ENCODE measurements at places on chromosomes 16 and 17.

- DNase-seq, result peak; percentile 32
These were observed 1.8 kb downstream of the KIAA0513 start for GRCh38 chr16:85029408-85029784.

GRCh38 chr16:54812229-54812628, 118.4 kb upstream of the IRX5 start:
- DNase-seq, result no peak

DNA sequence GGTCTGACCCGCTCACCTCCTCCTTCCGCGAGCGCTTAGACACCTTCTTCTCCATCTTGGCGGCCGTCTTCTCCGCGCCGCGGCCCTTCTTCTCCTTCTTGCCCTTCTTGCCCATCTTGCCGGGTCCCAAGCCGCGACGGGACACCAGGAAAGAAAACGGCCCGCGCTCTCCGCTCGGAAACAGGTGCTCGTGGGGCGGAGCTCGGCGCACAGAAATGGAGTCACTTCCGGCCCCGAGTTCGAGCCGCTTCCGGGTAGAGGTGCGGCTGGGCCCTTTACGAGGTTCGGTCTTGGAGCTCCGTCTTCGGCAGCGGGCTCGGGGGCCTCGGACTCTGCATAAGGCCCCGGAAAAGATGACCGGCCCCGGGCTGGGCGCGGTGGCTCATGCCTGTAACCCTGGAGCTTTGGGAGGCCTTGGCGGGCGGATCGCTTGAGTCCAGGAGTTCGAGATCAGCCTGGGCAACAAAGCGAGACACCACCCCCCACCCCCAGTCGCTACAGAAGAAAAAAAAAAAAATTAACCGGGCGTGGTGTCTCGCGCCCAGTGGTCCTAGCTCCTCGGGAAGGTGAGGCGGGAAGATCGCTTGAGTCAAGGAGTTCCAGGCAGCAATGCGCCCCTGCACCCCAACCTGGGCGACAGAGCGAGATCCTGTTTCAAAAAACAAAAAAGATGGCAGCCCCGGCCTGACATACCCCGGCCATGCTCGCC, at the start of gene KLHDC4:
Gene KLHDC4 (minus strand): TSS at position 211 of the 709 bp plus-strand sequence. CDS start 96 bp downstream, at position 115.
- DNase-seq, result peak; percentile 88

GRCh38 chr16:49835161-49835777, 20.6 kb downstream of the ZNF423 start:
- no peak for DNase-seq

DNA sequence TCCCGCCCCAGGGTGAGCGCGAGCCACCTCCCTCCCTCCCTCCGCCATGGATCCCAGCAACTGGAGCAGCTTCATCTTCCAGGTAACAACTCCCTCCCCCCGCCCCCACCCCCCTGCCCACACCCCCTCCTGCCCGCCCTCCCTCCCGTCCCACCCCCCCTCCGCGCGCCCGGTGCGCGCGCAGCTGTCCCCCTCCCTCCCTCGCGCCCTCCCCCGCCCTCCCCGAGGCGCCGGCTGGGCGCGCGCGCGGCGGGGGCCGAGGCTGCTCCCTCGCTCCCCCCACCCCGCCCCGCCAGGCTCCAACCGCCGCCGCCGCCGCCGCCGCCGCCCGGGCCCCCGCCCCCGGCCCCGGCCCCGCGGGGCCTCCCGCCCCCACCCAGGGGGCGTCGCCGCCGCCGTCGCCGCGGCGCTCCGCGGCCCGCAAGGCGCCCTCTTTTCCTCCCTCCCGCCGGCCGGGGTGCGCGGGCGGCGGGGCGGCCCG, at the start of gene MAZ:
Gene MAZ (plus strand): TSS at position 431 of the 481 bp plus-strand sequence. CDS start 173 bp downstream, outside the sequence.
- DNase-seq, result peak; percentile 76

- peak; percentile 52 for DNase-seq
These were observed 740 bp downstream of the NFATC2IP start for GRCh38 chr16:28951410-28951943.

GRCh38 chr17:19482576-19482975, 51.1 kb upstream of the SLC47A1 start:
- no peak for DNase-seq

GRCh38 chr17:1658100-1658499, 8.4 kb upstream of the RILP start:
- DNase-seq, result no peak

Measured in hematopoietic multipotent progenitor cell treated with erythropoietin and hydrocortisone succinate and interleukin-3 and kit ligand, for 15 days (in vitro differentiated cells).